ENCODE measurements at places on chromosomes 16 and 17.

DNA sequence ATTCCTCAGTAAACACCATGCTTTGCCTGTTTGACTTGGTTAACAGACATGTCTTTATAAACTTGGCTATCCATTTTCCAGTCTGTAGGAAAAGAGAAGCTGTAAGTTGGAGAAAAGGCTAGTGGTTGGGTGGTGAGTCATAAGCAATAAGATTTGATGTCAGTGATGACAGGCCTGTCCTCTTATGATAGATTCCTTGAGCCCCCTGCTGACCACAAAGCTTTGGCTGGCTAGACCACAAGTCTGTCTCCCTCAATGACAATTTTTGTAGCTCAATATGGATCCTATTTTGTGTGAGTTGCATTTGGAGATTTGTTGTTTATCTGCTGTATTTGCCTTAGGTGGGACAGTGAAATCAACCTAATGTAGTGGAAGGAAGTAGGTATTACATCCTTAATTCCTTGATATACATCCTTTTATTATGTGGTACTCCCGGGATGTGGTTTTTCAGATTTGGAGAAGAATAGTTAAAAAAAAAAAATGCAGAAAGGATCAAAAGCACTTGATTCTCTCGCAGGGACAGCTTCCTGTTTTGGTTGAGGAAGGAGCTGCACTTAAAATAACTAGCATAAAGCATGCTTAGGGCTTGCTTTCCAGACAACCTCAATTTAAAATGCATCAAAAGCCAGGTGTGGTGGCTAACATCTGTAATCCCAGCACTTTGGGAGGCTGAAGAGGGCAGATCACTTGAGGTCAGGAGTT, 67.4 kb downstream of the SIAH1 start:
- DNase-seq, result no peak

DNA sequence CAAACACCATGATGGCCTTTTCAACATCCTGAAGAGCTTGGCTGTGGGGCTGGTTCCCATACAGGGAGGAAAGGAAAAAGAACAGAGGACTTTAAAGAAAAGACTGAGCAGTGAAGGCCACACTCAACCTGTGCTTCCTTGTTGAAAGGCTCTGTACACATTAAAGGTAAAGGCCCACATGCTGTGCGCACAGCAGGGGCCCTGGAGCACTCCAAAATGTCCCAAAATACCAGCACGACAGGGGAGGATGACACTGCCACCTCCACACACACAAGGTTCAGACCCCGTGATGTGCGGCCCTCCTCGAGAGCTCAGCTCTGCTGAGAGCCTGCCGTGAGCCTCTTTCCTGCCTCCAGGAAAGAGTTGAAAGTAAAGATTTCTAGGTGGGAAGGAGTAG, 36.5 kb downstream of the FANCA start:
- no peak for DNase-seq

DNA sequence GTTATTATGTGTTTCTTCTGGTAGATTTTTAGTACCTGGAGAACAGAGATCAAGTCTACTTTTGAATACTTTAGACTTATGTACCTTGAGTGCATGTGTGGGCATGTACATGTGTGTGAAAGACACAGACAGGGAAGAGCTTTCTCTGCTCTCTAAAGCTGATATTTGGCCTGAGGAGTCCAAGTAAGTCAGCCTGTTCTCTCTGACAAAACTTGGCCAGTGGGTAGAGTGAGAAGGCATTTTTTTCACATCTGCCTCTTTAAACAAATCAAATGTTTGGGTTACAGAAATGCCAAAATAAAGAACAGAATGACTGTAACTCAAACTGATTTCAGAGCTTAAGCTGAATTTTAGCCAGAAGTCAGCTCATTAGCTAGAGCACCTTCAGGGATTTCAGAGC, 309.7 kb upstream of the DYNLRB2 start:
- DNase-seq, result no peak

DNA sequence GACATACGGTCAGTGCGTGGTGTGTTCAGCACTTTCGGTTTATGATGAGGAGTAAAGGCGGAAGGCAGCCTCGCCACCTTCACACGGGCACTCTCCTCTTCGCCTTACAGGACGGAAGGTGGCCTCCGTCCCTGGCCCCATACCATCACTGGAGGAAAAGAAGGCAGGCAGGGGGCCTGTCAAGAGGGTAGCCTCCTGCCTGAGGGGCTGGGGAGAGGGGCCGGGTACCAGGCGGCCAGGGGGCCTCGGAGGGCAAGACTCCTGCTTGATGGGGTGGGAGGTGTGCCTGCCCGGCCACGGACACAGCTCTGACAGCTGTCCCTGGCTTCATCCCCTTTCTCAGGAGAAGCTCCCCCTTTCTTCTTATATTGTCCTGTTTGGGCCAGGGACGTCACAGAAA, 15.6 kb upstream of the SLC38A8 start:
- no peak for DNase-seq

- no peak for DNase-seq
Measured at GRCh38 chr17:66441101-66441661, 138.8 kb downstream of the PRKCA start.

DNA sequence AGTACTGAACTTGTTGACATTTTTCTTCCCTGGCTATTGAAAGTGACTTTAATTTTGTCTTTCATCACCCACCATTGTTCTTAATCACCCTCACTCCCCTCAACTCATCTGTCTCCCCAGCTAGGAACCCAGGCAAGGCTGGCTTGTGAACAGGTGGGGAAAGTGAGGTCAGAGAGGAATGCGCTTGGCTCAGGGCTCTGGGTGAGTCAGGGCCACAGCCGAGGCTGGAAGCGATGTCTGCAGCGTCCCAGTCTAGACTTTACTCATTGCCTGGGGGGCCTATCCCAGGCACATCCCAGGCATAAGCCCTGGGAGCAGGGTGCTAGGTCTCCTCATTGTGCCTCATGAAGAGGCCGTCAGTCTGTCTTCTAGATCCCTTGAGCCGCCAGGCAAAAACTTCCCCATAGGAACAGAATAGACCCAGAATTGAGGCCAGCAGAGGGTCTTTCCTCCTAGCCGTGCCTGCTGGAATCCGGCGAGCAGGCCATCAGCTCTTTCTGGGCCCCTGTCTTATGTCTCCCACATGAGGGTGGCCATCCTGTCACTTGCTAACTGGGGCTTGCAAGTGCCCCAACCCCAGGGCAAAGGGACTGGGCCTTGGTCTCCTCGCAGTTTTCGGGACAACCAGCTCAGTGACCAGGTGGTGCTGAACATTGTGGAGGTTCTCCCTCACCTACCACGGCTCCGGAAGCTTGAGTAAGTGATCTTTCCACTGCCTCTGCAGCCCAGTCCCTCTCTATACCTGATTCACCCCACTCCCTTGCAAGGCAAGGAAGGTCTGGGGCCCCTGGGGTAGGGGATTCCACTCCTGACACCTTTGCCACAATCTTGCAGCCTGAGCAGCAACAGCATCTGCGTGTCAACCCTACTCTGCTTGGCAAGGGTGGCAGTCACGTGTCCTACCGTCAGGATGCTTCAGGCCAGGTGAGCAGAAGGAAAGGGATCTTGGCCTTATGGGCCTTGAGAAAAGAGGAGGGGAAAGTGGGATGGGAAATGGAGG, 40.1 kb downstream of the NLRC5 start:
- no peak for DNase-seq

GRCh38 chr16:53281280-53281679, 153.0 kb upstream of the RBL2 start:
- DNase-seq, result no peak

DNA sequence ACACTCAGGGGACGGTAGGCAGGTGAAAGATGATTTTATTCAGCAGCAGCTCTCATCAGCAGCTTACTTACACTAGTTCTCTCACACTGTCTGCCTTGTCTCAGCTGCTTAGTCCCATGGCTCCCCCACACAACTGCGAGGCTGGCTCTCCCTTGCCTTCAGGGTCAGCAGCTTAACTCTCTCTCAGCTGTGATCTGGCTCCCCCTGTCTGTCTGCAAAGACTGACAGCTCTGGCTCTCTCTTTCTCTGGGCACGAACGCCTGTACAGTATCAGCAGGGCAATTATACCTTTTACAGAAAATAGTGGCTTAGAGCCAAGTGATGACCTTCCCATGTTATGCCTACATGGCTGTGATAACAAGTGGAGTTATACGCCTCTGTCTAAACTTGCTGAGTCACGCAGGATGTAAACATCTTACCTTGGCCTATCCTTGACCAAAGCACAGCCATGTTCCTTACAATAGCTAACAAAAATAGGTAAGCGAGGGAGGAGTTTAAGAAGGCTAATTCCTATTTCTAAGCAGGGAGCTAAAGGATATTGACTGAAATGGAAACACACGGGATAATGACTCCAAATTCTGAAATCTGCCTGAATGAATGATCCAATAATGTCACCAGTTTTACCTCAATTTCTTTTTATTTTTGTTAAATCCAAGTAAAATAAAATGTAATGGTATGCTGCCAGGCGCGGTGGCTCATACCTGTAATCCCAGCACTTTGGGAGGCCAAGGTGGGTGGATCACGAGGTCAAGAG, 1.1 kb upstream of the NDUFAB1 start:
- no peak for DNase-seq

All from GOT3 (cell line).